ENCODE measurements at places on chromosomes 3 and 15. TPM values are rescaled to one million over a fixed set of nuclear protein-coding genes. Genes with fewer than 3 reads are reported as not detected.

The SENP2 gene
- 14.8 TPM for polyA plus RNA-seq

The NMB gene
- 6.9 TPM for polyA plus RNA-seq

The SEMA6D gene
- not detected for polyA plus RNA-seq

- no peak overlapping the region for H3K4me3 ChIP-seq
- no peaks in the 10 kb centered on the region for H3K4me1 ChIP-seq
- H3K27me3 ChIP-seq, result no peaks in the 10 kb centered on the region
Measured at GRCh38 chr3:154904328-154904727, 175.8 kb upstream of the MME start.

DNA sequence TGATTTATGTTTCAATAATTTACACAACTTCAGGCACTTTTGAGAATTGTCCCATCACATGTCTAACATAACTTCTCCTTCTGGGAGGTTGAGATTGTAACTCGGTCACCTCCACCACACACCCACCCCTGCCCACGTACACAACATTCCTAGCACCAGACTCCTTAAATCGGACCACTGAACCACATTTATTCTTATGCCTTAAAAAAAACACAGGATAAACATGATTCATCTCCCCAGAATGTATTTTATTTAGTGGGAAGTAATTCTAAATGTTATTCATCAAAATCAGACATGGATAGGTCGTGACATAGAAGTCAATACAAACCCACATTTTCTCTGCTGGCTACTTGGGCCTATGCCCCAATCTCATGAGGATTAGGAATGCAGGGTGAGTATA, 3.0 kb downstream of the SNTN start:
- H3K27ac ChIP-seq, result no peak overlapping the region
- no peaks in the 10 kb centered on the region for H3K27me3 ChIP-seq
- no peak for DNase-seq
- no peaks in the 10 kb centered on the region for H3K36me3 ChIP-seq

GRCh38 chr3:69300296-69300695, 85.6 kb downstream of the FRMD4B start:
- no peaks in the 10 kb centered on the region for H3K4me1 ChIP-seq
- H3K36me3 ChIP-seq, result no peaks in the 10 kb centered on the region
- no peaks in the 10 kb centered on the region for H3K27me3 ChIP-seq
- H3K4me3 ChIP-seq, result no peak overlapping the region
- DNase-seq, result no peak

DNA sequence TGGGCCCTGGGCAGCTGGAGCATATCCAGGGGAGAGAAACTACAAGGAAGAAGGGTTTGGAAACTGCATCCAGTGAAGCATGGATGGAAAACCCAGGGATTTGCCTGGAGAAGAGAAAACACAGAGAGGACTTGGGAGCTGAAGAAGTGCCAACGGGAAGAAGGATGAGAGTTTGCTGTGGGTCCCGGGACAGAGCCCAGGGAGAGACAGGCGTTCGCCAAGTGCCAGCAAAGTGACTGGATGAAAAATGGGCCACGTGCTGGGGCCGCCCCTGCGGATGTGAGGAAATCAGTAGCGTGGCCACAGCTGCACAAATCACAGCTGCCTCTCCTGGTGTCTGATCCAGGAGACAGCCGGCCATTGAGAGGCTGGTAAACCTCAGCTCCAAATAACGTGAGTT, 70.4 kb downstream of the HES1 start:
- DNase-seq, result no peak
- peaks cover 21% of the 10 kb centered on the region for H3K27me3 ChIP-seq
- no peaks in the 10 kb centered on the region for H3K36me3 ChIP-seq
- no peak overlapping the region for H3K4me3 ChIP-seq
- H3K27ac ChIP-seq, result no peak overlapping the region

GRCh38 chr3:48623851-48624547, 2.4 kb upstream of the TMEM89 start:
- no peak overlapping the region for H3K4me3 ChIP-seq
- no peaks in the 10 kb centered on the region for H3K4me1 ChIP-seq
- no peak overlapping the region for H3K27ac ChIP-seq
- DNase-seq, result no peak
- H3K36me3 ChIP-seq, result peaks cover 10% of the 10 kb centered on the region

- DNase-seq, result no peak
- H3K27ac ChIP-seq, result no peak overlapping the region
- H3K36me3 ChIP-seq, result no peaks in the 10 kb centered on the region
- H3K27me3 ChIP-seq, result no peaks in the 10 kb centered on the region
Measured at GRCh38 chr3:73727117-73727821, 102.5 kb upstream of the PDZRN3 start.
